ENCODE measurements at places on chromosomes 2 and 18.

DNA sequence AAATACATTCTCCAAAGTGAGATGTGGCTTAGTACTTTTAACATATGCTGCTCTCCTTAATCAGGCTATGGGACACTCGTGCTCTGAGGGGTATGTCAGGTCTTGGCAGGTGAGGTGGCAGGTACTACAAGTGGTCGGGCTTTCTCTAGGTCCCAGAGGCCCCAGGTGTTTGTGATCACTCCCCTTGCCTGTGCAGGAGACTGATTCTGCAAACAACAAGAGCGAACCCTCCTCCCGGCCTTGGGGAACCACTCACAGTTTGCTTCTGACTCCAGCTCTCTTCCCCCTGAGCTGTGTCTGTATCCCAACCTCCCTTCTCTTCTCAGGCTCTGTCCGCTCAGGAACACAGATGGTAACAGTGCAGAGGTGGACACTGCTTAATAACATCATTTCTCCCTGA lies 48.1 kb downstream of the ATOH8 start:
- DNase-seq = no peak

- no peak for DNase-seq
Measured at GRCh38 chr18:79610461-79611039, 69.1 kb upstream of the CTDP1 start.

GRCh38 chr2:219434468-219434717 lies 250 bp upstream of the SPEG start:
- no peak for DNase-seq

DNA sequence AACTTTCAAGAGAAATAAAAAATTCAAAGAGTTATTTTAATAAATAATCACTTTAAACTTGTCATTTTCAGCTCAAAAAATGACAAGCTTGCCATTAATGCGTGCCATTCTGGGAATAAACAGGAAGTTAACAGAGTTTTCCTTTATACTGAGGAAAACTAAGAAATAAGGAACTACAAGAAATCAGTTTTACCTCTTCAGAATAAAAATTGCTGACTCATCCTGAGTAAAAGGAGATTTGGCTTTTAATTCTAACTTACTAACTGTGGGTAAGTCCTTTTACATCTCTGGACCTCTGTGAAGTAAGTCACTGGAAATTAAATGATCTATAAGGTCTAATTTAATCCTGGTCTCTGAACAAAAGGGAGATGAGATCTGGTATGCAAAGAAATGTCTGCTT lies 16.1 kb downstream of the CEBPZ start:
- DNase-seq = no peak

DNA sequence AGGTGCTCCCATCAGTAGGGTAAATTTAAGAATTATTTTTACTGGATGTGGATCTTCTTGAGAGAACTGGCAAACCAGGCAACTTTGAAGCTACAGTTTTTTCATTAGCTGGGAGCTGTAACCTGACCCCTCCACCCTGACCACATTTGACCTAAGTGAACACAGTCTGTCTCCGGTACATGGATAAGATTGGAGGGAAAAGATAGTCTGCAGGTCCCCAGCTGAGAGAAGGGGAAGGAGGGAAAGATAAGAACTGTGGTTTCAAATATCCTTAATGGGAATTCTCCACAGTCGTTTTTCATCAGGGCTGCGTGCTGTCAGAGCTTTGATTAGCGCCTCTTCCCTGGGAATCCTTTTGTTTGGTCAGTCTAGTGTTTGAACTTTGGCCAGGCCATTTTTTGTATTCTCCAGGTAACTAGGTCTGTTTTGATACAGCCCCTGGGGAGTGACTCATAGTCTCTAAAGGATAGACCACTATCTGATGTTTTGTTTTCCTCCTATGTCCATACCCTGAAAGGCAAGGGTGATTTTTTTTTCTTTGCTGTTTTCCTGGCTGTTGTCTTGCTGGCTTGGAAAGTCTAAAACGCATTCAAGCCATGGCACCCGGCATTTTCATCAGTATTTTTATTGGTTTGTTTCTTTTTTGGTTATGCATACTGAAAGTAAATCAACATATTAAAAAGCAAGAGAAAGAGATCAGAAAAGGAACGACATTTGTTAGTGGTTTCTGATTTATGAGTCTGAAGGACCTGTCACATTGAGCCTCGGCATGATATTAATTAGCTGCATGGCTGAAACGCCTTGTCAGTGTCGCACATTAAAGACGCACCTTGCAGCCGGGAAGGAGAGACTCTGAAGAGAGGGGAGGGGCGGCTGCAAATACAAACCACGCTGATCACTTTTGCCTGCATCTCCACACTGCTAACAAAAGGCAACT lies 183.4 kb upstream of the FN1 start:
- peak; percentile 73 for DNase-seq

DNA sequence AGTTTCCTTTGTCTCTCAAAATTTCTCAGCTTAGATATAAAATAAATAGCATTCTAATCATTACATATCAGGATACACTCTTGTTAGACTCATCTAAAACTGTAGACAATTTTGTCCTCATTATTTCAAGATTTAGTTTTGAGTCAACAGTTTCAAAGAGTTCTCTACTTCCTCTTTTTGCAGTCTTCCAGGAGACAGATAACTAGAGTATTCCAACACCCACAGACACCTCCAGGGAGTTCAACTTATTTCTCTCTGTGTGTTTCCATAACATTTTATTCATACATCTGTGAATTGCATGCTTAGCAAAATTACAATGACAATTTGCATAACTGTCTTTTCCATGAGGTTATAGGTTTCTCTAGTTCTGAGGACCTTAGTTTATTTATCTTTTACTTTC lies 166.6 kb upstream of the HNMT start:
- no peak for DNase-seq

- no peak for DNase-seq
Measured at GRCh38 chr2:10028407-10028987, 14.9 kb upstream of the KLF11 start.

DNA sequence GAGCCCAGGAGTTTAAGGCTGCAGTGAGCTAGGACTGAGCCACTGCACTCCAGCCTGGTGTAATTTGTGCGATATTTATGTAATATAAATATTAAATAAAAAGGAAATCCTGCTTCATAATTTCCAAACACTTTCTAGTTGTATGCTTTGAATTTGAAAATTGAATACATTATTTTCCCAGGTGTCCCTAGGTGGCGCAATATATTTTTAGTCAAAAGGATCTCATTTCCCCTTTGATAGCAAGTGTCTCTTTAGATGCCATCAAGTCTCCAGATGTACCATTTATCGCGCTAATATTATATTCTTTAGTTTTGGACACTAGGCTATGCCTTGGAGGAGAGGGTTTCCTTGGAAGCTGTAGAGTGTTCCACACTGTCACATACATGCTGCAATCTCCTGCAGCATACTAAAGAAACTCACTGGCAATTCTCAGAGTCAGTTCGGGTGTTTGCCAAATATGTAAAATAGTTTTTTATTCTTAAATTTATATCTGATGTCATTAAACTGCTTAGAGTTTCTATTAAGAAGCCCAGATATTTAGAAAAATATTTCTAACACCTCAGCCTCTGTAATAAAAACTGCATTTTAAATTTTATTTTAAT lies 5.6 kb upstream of the WDR7 start:
- peak; percentile 43 for DNase-seq
